Left ventricle myocardium inferior (tissue), 1 donor: ENCODE measurements at places on chromosomes 16 and 17. TPM values are rescaled to one million over a fixed set of nuclear protein-coding genes. Genes with fewer than 3 reads are reported as not detected.

Gene TBC1D28
- not detected for total RNA-seq

Gene OR1F1
- total RNA-seq = not detected

Gene RNF222
- total RNA-seq = not detected

Gene TGFB1I1
- 15.6 TPM for total RNA-seq

Gene CES5A
- not detected for total RNA-seq

Gene HSPB9
- not detected for total RNA-seq

Gene IL17C
- total RNA-seq = not detected

Gene MYH10
- total RNA-seq = 49.7 TPM
